ENCODE measurements at places on chromosomes 13 and 19.

DNA sequence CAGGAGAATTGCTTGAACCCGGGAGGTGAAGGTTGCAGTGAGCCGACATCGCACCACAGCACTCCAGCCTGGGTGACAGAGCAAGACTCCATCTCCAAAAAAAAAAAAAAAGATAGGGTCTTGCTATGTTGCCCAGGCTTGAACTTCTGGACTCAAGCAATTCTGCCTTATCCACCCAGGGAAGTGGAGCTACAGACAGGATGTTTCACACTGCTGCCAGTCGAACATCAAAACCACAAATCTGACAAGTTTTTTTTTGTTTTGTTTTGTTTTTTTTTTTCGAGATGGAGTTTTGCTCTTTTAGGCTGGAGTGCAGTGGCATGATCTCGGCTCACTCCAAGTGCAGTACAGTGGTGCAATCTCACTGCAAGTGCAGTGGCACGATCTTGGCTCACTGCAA lies 10.8 kb downstream of the XPO4 start:
- DNase-seq: no peak

DNA sequence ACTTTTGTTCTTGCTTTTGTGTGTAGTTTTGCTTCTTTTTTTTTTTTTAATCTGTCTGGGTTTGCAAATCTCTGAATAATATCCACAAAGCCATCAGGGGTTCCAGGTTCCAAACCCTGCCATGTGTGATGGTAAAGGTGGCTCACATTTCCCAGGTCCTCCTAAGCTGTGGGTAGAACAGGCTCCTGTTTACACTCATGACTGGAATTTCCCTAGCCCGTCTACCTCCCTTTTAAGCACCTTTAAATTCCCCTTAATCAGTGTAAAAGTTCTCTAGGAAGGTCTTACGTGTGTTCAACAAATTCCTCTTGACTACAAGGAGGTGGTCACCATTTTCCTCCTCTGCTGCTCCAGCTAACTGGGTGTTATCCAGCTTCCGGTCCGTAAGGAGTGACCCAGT lies 62.8 kb downstream of the EFNB2 start:
- no peak for DNase-seq

GRCh38 chr13:104975272-104975671 lies 1560.2 kb downstream of the EFNB2 start:
- no peak for DNase-seq

- DNase-seq: no peak
Measured at GRCh38 chr13:80923907-80924306, 583.0 kb upstream of the SPRY2 start.

GRCh38 chr13:73782450-73783449 lies 351.5 kb downstream of the KLF12 start:
- DNase-seq: no peak
